GM04503 (cell line): ENCODE measurements at places on chromosomes 2 and 18.

DNA sequence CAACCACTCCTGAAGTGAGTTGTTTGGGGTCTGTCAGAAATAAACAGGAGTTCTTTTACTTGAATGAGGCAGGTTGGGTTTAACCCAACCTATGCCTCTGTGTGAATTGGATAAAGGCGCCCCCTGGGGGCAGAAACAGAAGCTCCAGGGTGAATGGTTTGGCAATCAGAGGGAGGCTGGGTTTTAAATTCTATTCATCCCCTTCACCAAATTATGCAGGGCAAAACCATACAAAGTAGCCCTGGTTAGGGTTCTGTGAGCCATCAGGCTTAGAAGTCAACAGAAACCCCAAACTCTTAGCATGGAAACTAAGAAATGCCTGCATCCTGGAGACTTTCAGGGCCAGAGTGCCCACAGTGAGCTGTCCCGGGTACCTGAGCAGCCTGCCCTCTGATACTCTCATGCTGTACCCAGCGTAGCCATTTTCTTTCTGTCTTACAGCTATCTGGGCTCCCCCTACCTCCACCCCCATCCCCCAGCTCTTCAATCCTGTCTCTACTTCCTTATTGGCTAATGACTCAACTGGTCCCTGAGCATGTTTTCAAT is 241.5 kb downstream of the ICOS start:
- no peak for DNase-seq

- no peak for DNase-seq
Measured at GRCh38 chr18:25935356-25935755, 155.1 kb downstream of the SS18 start.

DNA sequence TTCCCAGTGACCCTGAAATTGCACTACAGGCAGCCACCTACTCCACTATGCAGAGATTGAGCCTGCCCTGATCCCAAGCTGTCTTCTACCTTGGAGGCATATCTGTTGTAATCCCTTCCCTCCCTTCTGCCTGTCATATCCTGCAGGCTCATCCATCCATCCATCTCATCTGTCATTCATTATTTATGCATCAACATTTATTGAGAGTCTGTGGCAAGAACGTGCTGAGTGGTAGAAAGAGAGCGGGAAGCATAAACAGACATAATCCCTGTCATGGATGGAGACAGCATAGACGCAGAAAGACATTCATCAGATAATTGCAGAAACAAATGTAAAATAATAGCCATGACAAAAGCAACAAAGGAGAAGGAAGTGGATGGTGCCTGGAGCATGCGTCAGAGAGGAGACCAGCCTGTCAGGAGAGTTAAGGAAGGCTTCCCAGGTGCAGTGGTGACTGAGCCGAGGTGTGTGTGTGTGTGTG is 110.7 kb upstream of the STPG4 start:
- DNase-seq, result no peak

GRCh38 chr2:26630669-26631360 is 10.4 kb downstream of the CIB4 start:
- DNase-seq, result no peak

GRCh38 chr2:76448956-76449355 is 738.2 kb upstream of the GCFC2 start:
- no peak for DNase-seq

- peak; percentile 84 for DNase-seq
Measured at GRCh38 chr2:101516823-101517690, 42.1 kb upstream of the RFX8 start.

DNA sequence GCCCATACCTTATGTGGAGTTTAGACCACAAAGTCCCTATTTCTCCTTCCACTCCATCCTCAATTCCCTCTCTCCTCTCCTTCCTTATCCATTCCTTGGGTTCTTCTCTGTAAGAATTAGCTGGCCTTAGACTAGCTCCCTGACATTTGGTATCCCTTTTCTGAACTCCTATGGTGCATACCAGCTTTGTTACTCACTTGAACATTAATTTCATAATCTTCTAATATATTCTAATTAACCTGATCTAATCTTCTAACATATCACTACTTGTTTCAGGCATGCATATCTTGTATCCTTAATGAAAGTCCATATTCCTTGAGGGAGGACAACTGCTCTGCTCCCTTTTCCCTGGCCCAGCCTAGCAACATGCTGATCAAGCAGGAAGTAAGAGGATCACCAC is 66.4 kb downstream of the EHD3 start:
- DNase-seq, result no peak

DNA sequence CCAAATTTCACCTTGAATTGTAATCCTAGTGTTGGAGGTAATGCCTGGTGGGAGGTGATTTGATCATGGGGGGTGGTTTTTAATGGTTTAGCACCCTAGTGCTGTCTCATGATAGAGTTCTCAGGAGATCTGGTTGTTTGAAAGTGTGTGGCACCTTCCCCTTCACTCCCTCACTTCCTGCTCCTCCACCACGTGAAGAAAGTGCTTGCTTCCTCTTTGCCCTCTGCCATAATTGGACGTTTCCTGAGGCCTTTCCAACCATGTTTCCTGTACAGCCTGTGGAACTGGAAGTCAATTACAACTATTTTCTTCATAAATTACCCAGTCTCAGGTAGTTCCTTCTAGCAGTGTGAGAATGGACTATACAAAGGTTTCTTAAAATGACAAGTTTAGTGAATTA is 251.8 kb upstream of the NETO1 start:
- no peak for DNase-seq

DNA sequence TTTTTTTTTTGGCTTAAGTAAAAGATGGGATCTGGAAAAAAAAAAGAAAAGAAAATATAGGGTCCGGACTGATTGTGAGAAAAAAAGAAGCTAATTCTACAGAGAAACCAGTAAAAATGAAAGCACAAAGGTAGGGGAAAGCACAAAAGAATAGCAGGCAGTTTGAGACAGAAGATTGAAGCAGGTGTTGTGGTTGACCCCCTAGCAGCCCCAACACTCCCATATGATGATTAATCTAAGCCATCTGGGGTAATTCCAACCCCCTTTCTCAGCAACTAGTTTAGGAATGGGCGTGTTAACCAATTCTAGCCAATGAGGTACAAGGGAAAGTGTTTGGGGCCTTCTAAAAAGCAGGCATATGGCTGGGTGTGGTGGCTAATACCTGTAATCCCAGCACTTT is 77.0 kb downstream of the MBD2 start:
- DNase-seq, result no peak

DNA sequence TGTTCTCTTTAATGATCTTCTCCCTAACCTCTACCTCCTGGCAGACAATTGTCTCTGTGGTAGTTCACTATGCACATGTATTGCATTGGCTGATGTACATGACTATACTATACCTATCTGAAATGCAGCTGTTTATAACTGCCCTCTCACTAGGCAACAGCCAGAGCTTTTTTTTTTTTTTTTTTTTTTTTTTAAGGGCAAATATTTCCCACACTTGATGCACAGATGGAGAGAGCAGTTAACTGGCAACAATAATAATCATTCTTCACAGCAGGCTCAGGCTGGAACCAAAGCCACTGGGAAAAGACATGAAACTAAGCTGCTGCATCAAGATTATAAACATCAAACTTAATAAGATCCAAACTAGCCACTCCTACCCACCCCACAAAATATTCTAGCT is 707.7 kb downstream of the LRP1B start:
- no peak for DNase-seq

- no peak for DNase-seq
Measured at GRCh38 chr2:183069174-183069573, 9.4 kb upstream of the DUSP19 start.

DNA sequence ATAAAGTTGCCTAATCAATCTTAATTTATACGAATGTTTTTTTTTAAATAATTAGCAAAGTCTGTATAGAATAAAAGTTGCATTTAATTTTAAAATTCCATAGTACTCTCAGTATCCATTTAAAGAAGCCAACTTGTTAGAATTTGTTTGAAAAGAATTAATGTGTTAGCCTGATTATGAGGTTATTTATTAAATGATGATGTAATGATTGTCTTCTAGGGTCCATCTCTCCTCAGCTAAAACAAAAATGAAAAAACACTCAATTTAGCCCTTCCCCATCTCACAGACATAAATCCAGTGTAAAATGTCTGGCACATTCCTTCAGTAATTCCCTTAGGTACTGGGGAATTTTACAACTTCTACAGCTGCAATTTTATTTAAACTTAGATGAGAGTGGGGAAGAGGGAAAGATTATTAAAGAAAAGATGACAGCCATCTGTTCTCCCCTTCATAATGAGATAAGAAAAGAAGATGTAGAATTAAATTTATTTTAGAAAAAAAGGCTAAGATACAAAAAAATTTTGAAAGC is 68.6 kb downstream of the BARD1 start:
- DNase-seq, result no peak

DNA sequence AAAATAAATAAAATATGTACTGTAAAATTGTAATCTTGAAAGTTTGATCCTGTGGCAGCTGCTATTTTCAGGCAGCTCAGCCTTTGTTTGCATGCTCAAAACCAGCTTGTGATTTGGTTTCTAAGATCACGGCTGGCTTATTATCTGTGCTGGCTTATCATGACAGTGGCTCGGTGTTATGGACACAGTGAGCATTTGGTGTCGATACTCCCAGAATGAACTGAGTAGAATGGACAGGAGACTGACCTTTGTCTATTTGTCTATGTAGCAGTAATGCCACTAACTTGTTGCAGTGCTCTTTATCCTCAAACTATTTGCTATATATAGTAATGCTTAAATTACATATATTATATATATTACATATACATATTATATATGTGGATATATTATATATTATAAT is 58.8 kb downstream of the NEDD4L start:
- no peak for DNase-seq

DNA sequence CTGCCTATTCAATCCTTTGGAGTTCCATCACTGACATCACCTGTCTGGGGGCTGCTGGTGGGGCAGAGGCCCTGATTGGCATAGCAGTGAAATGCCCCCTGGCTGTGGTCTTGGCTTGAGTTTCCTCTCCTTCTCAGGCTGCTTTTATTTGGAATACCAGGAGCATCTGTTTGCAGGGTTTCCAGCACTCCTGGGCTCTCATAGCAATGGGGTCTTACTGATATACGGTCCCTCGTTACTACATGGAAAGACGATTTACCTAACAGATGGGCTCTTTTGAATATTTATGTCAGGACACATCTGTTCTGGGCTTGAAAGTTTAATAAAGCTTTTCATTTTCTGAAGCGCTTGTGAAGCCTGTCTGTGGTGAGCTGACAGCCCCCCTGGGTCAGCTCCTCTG is 230.3 kb downstream of the SLC4A3 start:
- DNase-seq, result no peak

DNA sequence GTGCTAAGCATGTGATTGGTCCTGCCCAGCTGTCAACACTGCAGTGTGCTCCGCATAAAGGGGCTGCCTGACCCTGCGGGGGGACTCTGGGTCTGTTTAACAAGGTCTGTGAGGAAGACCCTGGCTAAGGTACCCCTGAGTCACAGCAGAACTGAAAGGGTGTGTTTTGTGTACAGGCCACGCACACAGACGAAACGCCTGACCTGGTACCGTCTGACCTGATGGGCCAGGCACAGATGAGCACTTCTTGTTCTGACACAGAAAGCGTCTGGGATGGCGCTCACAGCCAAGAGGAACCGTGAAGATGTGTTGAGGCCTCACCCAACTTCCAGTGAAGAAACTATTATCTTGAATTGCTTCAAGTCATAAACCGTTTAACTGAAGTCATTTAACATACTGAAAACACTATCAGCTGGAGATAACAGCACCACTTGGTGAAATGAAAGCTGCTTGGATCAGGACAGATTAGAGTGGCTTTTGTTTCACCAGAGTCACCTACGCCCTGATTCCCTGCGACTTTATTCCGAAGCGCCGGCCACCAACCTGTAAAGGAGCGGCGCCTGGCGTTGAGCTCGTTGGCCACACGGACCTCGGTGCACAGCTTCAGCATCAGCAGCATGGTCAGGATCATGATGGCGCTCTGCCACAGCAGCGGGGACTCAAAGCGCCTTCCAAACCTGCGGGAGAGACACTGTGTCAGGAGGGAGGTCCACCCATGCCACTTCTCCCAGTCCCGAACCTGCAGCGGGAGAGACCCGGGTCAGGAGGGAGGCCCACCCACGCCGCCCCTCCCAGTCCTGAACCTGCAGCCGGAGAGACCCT is 8.5 kb downstream of the SLC66A2 start:
- no peak for DNase-seq

GRCh38 chr2:53437371-53437770 is 330.2 kb upstream of the CHAC2 start:
- no peak for DNase-seq

- no peak for DNase-seq
Measured at GRCh38 chr2:230335461-230335863, 8.5 kb downstream of the SP140L start.

DNA sequence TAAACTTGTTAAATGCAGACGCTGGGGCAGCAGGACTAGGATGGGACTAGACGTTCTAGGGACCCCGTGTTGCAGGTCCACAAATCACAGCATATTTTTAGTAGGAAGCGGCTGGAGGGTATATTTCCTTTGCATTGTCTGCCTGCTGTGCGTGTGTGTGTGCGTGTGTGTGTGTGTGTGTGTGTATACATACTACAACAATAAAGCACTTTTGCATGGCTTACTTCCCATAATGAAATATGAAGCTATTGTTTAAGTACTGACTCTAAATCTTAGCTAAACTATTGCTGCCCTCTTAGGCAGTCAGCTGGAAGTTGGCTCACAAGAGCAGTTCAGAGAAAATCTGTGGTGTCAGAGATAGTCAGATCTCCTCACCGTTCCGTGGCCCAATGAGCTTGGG is 133.4 kb downstream of the CABLES1 start:
- DNase-seq, result no peak

- no peak for DNase-seq
Measured at GRCh38 chr2:128631698-128632500, 313.2 kb upstream of the HS6ST1 start.

DNA sequence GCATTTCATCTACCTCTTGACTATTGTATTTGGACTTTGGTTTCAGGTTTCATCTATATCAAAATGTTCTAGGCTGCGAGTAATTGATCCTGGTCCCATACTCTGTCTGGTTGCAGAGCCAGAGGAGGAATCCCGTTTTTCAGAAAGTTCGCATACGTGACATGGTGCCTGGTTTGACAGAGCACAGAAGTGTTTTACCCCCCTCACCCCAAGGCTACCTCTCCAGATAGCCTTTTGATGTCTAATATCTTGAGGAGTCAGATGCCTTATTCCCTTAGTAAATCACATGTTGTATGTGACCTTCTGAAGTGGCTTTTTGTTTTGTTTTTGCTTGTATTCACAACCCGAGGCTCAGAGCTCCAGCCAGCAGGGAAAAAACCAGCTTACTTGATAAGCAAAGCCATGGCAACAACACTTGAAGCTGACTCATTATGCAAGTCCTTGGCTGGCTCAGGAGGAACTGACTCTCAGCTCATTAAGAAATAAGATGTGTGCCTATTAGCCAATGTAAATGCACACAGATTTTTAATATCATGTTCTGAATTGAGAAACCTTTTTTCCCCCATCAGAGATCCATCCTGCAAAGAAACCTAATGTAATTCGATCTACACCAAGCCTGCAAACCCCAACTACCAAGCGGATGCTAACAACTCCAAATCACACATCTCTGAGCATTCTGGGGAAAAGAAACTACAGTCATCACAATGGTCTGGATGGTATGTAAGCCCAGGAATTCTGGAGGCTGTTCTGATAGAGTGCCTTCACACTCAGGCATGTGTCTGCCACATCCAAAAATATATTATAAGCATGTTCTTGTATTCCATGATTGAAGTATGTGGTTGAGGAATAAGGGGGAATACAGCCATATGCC is 41.4 kb downstream of the OXER1 start:
- DNase-seq, result peak; percentile 89

GRCh38 chr2:137005210-137005609 is 239.9 kb downstream of the THSD7B start:
- no peak for DNase-seq
